Stimulated activated CD4-positive, alpha-beta T cell treated with anti-CD3 and anti-CD28 coated beads, TNF-alpha, amount 100 ng/mL, for 24 hours (primary cell): ENCODE measurements at places on chromosomes 1 and 21.

DNA sequence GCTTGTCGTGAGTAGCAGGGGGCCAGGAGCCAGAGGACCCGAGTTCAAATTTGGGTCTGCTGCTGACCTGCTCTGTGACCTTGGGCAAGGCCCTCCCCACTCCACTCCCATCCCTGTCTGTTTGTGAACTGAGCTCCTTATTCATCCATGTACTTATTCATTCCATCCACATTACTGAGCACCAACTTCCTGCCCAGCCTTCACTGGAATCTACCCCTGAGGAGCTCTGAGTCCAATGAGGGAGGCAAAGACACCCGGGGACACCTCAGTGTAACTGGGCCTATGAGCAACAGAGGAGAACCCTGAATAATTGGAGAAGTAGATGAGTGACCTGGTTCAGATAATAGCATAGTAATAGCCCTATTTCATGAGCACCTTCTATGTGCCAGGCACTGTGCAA, 8.9 kb downstream of the BSND start:
- DNase-seq: no peak

DNA sequence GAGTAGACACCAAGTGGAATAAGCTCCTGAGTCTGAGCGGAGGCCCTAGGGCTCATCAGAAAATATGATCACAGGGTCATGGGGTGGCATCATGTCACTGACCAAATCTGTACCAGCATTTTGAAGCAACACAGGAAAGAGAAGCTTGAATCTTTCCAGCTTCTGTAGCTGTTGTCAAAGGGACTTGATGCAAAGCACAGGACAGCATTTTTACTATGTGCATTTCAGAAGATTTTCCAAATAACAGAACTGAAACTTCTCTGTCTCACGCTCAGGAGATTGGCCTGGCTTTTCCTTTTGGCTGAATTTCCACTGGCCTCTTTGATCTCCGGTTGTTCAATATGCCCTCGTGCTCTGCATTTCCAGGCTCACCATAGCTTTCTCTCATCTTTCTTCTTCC, 127.2 kb upstream of the ATP1B1 start:
- no peak for DNase-seq

DNA sequence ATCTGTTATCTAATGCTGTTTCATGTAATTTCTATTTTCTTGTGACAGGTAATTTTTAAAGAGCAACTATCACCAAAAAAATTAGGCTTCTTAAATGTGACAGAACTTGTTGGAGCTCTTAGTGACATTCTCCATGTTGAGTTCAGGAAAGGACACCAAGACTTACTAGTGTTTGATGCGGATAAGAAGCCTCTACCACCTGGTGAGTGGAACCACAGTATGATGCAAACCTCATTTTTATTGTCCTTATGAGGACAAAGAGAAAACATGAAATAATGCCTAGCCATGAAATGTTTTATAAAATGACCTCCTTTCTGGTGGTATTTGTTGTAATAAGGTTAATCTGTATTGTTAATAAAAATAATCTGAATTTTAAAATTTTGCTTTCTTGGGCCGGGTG, 39.1 kb downstream of the TDRD5 start:
- no peak for DNase-seq

- DNase-seq: no peak
Measured at GRCh38 chr1:10890491-10891071, 94.1 kb upstream of the CASZ1 start.

DNA sequence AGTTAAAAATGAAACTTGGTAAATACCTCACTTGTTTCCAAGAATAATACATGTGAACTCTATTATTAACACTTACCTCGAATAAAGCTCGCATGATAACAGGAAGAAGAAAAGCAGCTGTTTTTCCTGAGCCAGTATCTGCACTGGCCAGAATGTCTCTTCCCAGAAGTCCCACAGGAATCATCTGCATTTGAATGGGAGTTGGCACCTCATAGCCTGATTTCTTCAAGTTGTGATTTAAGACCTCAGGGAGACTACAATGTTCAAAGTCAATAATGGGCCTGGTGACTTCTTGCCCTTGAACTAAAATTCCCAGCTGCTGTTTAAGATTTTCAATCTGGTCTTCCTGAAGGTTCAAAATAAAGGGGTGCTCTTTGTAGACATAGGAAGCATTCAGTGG, 3.8 kb downstream of the DDX59 start:
- no peak for DNase-seq

- DNase-seq: no peak
Measured at GRCh38 chr1:42219627-42220026, 55.1 kb upstream of the GUCA2A start.

DNA sequence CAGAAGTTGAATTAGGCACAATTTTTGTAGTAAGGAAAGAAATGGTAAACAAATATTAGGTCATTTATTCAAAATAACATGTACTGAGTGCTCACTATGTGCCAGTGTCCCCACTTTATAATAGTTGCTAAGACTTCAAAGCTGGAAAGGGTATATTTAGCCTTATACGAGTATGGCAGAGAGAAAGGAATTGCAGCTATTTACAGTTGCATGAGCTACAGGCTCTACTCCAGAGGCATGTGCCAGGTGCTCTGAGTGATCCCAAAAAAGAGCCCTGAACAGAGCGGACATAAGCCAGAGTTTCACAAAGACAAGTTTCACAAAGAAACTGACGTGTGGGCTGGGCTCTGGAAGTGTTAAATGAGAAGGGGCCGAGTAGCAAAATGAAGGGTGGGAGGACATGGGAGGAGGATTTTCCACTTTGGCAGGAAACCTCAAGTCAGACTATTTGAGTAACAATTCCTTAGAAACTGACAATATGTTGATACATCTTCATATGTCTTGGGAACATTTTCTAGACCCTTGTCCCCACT, 40.9 kb downstream of the FASLG start:
- DNase-seq: no peak

DNA sequence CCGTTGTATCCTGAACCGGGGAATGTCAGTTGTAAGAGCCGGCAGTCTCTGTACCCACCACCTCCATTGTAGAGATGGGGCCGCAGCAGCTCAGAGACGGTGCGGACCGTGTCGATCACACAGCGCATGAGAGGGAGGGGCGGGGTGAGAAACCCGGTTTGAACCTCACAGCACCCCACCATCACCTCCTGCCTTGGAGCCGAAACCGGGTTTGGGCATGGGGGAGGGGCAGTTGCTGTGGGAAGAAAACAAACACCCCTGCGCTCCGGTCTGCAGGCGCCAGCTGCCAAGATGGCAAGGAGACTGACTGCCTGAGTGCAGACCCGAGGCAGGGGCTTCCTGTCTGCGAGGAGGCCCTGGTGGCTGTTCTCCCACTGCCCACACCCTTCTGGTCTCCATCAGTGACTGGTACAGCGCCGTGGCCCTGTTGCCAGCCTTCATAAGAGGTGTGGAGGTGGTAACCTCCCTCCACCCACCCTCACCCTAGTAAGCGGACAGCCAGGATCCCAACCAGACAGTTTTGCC, 69.2 kb upstream of the SSBP3 start:
- no peak for DNase-seq

DNA sequence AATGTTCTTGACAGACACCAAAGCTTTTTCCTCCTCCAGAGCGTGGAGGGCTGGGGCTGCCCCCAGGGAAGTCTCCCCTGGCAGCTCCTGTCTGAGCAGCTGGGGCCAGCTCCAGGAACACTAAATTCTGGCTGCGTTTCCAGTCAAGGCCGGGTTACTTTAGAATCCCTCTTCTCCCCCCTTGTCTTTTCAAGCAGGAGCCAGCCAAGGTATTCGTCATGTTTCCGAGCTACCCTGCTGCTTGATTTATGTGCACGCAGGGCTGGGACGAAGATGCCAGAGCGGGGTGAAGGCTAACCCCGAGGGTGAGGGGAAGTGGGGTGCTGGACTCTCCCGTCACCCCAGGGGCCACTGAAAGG, 68.1 kb upstream of the ANGPTL1 start:
- no peak for DNase-seq

DNA sequence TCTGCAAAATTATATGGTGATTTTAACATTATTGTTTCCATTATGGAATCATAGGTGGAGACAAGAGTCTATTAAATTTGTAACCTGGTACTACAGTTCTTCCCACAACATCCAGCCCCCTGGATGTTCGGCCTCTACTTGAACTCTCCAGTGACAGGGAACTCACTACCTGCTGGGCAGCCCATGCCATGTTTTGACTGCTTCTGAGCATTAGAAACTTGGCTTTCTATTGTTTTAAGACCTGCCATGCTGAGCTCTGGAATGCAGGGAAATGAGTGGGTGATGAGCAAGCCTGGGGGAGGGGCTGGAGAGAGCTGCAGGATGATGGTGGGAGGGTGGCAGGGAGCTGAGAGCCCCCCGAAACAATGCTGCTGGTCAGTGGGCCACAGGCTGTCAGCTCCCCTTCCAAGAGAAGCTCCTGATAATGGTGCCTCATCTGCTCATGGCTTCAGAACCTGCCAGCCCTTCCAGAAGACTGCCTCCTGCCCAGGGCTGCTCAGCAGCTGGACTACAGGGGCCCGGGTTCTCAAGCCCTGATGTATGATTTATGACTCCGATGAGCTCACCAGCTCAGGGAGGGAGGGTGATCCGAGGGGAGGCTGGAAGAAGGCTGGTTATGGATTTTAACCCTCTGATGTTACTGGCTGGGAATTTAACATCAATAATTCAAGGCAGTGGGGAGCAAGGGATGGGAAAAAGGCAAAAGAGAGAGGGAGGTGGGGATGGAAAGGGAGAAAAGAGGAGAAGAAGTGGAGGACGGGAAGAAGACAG, 205.0 kb downstream of the HIVEP3 start:
- DNase-seq: no peak

DNA sequence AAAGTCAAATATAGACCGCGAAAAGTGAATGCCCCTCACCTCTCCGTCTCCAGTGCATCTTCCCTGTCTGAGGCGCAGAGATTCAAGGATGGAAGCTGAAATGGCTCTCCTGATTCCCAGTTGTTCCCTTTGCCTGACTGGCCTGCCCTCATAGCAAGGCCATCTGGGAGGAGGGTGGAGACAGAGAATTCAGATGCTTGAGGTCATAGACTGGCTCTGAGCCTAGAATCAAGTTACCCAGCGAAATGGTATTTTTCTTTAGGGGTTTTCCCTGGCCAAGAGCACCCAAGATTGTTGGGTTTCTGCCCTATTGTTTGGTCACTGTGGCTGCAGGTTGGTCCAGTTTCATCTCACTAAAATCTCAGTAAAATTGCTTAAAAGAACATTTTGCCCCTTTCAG, 7.2 kb downstream of the METTL13 start:
- DNase-seq: no peak

DNA sequence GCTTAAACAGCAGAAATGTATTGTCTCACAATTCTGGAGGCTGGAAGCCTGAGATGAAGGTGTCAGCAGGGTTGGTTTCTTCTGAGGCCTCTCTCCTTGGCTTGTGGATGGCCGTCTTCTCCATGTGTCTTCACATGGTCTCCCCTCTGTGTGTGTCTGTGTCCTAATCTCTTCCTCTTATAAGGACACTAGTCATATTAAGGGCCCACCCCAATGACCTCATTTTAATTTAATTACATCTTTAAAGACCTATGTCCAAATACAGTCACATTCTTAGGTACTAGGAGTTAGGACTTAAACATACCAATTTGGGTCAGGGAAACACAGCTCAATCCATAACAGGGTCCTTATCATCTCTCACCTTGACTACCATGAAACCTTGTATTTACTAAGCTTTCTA, 14.8 kb upstream of the OLIG2 start:
- no peak for DNase-seq

DNA sequence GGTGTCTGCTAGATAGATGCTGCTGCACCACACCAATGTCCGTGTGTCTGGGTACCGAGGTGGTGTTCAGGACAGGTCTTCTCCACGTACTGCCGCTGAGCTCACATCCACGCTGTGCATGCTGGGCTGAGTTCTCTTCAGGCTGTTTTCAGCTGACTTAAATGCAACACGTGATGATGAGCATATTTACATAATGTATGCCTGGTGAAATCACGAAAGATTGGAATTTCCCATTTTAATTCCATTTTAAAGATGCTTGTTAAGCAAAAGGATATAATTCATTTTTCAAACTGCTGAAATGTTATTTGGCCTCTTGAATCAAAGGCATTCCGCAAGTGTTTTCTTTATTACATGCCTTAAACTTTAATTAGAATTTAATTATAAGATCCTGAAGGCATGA, 107.9 kb downstream of the FGGY start:
- DNase-seq: no peak

- DNase-seq: no peak
Measured at GRCh38 chr1:208919371-208919770, 664.1 kb upstream of the CAMK1G start.

DNA sequence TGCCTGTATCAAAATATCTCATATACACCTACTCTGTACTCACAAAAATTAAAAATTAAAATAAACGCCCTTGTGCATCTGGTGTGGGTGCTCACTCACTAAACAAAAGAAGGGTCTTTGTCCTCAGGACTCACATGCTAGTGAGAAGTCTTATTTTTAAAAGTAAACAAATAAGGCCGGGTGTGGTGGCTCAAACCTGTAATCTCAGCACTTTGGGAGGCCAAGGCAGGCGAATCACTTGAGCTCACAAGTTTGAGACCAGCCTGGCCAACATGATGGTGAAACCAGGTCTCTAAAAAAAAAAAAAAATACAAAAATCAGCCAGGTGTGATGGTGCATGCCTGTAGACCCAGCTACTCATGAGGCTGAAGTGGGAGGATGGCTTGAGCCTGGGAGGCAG, 51.5 kb downstream of the BCAR3 start:
- DNase-seq: no peak
